A673 (cell line): ENCODE measurements at places on chromosomes 3 and 15.
A peak's percentile ranks its signal among the peaks of the same experiment; 100 is the strongest.

GRCh38 chr15:33278816-33279612 is 31.8 kb upstream of the RYR3 start:
- peak; percentile 68 for DNase-seq

DNA sequence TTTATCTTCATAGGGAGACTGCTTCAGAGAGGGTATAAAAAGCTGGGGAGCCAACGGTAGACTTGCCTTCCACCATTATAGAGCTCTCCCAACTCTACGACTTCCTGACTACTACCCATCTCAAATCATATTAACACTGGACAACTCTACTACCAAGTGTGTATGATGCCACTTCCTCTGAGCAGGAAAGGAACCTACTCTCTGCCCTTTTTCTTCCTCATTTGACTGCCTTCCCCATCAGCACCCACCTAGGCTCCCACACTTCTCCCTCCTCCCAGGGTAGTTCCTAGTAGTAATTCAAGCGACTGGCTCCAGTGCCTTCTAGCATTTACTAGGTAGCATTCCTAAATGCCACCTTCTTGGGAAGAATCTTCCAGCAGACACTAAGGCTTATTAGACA is 24.5 kb upstream of the TBL1XR1 start:
- DNase-seq: no peak

- DNase-seq: no peak
These were observed 613.6 kb downstream of the CADM2 start for GRCh38 chr3:85572426-85572825.

- DNase-seq: no peak
These were observed 41.4 kb upstream of the FEZF2 start for GRCh38 chr3:62414786-62415185.

DNA sequence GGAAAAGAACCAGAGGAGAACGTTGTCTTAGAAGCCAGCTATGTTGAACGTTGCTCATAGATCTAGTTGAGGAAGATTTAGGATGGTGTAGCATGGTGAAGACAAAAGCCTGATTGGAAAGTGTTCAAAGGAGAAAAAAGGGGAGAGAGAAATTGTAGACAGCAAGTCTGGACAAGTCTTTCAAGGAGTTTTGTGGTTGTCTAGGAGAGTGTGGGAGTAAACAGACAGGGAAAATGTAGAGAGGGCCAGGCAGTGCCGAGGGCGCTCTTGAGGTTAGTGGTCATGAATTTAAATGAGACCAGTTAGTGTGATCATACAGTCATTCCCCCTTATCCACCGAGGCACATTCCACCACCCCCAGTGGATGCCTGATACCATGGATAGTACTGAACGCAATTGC is 167.5 kb upstream of the IL12A start:
- DNase-seq: no peak

DNA sequence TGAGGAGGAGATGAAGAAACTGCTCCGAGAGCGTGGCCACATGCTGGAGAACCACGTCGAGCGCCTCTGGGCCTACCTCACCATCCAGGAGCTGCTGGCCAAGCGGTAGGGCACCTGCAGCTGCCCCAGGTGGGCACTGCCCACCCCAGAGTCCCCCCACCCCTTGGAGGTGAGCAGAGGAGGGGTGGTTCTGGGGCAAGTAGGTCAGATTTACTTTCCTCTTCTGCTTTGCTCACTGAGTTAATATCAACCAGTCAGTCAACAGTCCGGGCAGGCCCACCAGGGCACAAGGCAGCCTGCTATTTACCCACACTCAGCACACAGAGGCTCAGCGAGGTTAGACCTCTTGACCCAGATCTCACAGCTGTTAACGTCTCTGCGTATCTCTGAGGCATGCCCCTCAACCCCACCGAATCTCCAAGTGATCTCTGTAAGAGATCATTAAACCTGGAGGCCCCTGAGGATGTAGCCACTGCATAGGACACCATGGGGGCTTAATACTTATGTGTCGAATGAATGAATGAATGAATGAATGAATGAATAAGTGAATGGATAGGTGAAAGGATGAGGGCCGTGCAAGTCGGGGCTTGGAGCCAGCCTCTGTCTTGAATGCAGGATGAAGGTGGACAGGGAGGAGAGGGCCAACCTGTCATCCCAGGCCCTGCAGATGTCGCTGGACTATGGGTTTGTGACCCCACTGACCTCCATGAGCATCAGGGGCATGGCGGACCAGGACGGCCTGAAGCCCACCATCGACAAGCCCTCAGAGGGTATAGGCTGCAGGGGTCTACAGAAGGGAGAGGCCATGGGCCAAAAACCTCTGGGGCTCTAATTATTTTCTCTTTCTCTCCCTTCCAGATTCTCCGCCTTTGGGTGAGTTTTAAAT is 8.0 kb upstream of the ITIH3 start:
- no peak for DNase-seq

DNA sequence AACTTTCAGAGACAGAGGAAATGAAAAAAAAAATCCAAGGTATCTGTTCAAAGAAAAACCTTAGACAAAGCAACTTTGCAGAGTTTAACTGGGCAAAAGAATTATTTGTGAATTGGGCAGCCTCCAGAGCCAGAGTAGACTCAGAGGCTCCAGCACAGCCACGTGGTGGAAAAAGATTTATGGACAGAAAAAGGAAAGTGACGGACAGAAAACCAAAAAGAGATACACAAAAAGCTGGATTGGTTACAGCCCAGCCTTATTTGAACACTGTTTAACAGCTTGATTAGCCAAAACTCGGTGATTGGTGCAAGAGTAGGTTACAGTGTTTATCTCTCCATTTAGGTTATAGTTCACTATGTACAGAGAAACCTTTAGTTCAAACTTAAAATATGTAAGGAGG is 23.7 kb upstream of the GPD1L start:
- DNase-seq: no peak

DNA sequence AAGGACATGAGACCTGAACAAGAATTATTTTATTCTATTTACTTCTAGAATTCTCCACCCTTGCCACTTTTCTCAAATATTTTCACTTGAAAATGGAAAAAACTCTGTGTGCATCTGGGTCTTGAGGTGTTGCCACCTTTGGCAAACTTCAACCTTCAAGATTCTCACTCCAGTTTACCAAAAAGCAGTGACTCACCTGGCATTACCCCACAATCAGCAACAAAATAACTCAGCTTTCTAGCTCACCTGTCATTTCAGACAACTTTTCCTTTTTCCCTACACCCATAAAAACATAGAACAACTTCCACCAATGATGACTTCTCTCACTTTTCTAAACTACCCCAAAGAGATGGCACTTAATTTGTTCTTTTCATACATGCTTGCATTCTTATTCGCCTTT is 115.8 kb downstream of the DUT start:
- DNase-seq: no peak

DNA sequence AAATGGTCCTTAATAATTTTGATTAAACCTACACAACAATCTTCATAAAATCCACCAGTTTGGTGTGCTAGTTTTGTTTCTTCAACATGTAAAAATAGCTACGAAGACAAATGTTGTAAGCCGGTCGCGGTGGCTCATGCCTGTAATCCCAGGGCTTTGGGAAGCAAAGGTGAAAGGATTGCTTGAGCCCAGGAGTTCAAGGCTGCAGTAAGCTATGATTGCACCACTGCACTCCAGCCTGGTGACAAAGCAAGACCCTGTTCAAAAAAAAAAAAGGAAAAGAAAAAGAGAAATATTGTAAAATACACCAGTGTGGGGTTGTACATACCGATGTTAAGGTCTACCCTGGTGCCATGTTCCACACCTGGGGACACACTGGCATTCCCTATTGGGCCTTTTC is 75.1 kb downstream of the LDHAL6B start:
- no peak for DNase-seq

DNA sequence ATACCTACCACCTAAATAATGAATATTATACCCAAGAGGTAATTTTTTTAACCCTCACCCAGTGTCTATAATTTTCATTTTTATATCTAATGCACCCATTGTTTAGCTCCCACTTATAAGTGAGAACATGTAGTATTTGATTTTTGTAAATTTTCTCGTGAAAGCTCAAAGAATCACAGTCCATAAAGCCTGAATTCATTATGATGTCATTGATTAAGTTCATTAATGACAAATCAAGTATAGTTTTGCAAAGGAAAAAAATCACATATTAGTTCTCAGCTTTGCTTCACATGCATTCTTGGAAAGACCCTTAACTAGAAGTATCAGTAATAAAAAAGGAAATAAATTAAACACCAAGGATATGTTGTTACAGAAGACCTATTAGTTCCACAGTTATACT is 425.3 kb upstream of the UBE2E2 start:
- DNase-seq: no peak

DNA sequence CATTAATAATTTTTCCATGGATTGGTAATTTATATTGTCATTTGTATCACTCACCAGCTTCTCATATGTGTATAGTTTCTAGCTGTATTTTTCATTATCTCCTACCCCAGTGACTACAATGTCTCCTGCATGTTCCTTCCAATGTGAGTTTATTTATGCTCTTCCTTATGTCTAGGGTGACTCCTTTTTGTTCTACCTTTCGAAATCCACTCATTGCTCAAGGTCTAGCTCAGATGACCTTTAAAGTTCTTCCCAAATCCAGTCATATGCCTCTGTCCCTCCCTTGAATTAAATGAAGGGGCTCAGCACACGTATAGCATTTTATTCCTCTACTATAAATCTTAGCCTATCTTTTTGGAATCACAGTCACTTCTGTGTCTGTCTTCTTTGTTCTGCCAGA is 53.0 kb downstream of the TMEM45A start:
- DNase-seq: no peak

DNA sequence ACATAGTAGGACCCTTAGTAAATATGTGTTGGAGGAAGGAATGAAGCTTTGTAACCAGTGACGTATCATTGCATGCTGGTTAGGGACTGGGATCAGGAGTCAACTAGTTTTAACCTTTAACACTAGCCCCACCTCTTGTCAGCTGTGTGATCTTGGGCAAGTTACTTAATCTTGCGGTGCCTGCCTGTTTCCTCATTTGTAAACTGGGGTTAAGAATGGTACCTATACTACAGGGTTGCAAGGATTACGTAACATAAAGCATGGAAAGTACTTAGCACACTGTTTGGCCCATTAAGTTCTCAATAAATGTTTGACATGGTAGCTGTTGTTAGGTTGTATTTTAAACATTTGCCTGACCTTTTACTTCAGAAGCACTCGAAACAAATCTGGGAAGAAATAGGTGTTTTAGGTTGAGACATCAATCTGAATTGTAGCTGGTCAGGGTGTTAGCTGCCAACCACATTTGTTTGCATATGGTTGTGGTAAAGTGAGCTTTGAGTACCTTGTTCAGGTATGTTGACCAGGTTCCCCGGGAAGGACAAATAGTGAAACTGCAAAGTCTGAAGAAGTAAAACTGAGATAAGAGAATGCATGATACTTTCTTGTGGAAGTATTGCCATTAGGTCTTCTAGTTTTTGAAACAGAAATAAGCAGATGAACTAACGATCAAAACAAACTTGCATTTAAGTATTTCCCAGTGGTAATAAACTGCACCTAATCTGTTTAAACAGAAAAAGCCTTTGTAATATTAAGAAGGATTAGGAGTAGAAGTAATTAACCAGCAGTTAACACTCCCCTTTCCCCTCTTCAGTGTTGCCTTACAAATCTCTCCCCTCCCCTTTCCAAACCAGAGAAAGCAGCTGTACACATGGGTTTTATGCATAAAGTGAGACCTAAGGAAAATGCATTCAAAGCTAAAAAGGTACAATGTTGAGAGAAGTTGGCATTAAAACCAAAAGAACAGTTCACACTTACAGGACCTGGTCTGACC is 25.8 kb upstream of the SCAANT1 start:
- no peak for DNase-seq

DNA sequence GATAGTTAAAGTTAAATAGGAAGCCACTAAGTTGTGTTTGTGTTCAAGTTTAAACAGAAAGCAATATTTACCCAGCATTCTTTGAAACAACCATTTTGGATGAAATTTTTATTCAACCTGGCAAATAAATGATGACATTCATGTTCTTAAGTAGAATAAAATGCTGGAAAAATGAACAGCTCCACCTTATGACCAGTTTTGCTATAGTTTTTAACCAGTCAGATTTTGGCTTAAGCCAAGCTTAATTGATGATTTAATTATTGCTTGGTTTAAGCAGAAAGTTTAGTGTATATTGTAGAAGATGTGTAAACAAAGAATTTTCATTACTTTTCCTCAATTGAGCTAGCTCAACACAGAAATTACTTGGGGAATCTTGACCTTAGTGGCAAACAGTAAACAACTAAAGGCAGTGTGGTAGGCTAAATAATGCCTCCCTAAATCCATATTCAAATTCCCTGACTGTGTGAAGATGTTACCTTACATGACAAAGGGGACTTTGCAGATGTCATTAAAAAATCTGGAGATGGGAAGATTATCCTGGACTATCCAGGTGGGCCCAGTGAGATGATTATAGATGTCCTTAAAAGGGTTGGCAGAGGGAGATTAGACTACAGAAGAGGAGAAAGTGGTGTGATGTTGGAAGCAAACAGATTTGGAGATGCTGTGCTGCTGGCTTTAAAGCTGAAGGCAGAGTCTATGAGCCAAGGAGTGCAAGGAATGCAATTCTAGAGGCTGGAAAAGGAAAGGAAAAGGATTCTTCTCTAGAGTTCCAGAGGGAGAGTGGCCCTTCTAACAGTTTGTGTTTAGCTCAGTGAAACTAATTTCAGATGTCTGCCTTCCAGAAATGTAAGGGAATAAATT is 448.6 kb upstream of the GOLIM4 start:
- no peak for DNase-seq

DNA sequence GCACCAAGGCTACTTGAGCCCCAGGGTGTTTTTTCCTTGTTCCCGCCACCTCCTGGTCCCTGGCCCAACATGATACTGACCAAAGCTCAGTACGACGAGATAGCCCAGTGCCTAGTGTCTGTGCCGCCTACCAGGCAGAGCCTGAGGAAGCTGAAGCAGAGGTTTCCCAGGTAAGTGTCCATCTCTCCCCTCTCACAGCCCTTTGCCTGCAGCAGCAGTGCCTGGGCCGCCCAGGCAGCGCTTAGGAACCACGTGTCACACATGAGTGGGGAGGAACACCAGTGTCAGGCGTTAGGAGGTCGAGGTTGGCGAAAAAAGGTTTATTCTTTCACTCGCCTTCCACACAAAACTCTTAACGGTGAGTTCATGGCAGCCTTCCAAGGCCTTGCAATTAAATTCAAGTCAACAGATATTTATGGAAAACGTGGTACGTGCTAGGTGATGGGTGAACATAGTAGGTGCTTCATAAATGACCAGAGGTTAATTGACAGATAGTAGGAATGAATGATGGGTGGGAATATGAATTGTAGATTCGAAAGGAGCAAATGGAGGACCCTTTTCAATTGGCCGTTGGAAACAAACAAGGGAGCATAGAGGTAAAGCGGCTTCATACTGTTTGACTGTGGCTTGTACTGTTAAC is 486 bp downstream of the CDIN1 start:
- no peak for DNase-seq

DNA sequence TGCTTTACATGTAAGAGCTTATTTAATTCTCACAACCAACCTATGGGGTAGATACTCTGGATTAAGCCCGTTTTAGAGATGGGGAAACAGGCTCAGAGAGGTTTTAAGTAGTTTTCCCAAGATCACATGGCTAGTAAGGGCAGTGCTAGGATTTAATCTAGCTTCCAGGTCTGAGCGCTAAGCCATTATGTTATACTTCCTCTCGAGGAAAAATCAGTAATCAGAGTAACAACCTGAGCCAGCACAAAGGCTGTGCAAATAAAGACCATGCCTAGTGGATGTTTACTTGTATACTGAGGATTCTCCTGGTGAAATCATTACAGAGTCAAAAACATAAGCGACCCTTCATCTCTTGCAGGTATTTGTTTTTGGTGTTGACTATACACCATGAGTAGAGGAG is 9.0 kb downstream of the FSTL1 start:
- no peak for DNase-seq

GRCh38 chr15:83838763-83839162 is 184.8 kb downstream of the ADAMTSL3 start:
- no peak for DNase-seq
